ENCODE measurements at places on chromosomes 5 and 9.
A peak's percentile ranks its signal among the peaks of the same experiment; 100 is the strongest.

GRCh38 chr9:110031511-110032173, 176.3 kb downstream of the C9orf152 start:
- no peak for DNase-seq

DNA sequence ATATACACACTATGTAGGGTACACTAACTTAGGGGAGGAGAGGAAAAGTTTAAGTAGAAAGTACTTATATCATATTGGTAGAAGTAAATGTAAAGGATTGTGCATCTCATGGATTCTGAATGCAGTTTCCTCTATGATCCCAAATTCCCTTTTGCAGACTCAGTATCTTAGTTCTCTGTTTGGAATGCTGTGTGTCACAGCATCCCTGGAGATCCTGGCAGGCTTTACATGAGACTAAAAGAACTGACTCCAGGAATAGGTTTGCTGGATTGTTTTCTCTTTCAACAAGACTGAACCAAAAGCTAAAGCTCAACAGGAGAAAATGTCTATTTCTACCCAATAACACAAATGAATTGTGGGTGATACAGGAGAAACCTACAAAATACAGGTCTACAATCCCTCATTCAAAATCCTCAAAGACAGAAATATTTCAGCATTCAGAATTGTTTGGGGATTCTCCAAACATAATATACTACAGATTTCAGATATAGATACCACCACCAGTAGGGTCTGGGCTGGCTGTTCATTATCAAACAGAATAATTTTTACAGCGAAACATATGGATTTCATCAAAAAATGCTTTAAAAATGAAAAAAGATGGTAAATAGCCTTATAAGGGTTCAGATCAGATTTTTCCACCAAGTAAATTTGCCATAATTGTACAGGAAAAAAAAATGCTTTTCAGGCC, 324.7 kb upstream of the GRAMD2B start:
- no peak for DNase-seq

GRCh38 chr9:116494815-116495634, 192.1 kb upstream of the TRIM32 start:
- DNase-seq, result peak; percentile 13

GRCh38 chr5:9425710-9426109, 120.2 kb downstream of the SEMA5A start:
- no peak for DNase-seq

- DNase-seq, result no peak
These were observed 56.7 kb downstream of the RALGPS1 start for GRCh38 chr9:126971261-126971660.

DNA sequence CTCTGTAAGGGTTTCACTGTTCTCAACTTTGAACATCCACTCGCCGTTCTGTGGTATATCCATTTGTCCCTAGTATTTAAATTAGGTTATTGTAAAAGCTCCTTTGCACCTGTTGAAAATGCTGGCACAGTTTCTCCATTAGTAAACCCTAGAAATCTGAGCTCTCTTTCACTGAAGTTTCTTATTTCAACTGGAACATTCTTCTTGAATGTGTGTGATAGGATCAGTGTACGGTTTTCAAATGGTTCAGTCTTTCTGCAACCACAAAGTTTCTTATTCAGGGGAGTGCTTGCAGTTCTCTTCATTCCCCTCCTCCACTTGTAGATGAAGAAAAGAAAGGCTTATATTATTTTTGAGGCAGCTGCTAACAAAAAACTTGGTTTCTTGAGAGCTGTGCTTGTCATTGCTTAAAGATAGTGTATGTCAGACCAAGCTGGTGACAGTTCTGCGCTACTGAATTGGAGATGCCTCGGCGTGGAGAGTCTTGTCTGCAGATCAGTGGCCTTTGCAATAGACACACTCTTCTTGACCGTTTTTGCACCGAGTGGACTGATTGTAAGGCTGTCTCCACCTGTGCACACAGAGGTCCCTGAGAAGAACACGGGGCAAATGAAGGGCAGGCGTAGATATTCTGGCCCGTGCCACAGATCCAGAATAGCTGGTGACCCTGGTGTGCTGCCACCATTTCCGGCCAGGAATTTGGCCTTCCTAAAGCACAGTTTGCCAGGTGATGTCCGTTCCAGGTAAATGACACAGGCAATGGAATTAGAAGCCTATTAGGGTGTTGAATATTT, 102.2 kb downstream of the TRIO start:
- DNase-seq, result no peak

DNA sequence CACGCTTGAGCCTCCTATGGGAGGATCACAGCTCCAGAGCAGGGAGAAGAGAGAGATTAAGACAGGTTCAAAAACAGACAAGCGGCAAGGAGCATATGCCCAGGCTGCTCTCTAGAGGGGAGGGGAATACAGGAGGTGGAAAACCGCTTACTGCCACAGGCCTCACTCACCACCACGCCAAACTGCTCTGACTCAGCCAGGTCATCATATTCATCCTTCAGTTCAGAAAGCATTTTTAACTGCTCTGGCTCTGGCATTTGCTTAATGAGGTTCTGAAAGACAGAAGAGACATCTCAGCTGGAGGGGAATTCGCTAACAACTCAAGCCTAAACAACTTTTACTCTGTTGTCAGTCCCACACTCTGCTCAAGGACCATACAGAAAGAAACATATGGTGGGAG, 40.1 kb downstream of the PCDHGC5 start:
- no peak for DNase-seq
